ENCODE measurements at places on chromosomes 6 and 20.

GRCh38 chr6:118780668-118781067, 113.3 kb upstream of the ASF1A start:
- no peak for DNase-seq

DNA sequence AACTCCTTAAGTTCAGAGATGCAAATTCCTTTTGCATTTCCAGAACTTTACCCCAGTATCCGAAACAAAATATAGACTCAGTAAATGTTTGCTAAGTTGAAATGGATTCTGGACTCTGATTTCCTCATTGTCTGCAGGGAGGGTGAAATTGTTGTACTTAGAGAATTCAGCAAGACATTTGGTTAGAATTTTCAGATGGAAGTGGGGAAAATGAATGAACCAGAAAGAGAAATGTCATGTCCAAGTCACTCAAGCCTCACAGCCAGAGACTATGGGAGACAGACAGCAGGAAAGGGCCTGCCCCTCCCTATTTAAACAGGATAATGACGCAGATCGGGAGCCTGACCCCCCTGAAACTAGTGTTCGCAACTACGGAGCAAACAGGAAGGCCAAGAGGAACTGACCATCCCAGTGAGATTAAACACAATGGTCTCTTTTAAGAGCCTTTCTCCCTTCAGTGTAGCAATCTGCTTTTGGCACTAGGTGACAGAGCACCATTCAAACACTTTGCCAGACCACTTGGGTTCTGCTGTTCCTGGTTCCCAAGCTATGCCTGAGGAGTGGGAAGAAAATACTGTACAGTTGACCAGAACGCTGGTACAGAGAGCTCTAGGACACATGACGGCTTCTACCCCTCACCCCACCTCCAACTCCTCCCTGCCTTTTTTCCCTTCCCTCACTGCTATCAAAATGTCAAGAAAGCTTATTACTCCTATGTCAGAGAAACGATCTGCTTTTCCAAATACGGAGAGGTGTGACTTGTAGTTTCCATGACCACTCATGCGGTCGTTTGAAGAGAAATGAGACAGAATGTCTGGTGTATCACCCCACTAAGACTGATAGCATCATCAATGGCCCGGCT, 13.7 kb downstream of the NEDD9 start:
- DNase-seq = no peak

- peak; percentile 60 for DNase-seq
Observed at GRCh38 chr20:63441136-63442099, 31.0 kb downstream of the KCNQ2 start.

DNA sequence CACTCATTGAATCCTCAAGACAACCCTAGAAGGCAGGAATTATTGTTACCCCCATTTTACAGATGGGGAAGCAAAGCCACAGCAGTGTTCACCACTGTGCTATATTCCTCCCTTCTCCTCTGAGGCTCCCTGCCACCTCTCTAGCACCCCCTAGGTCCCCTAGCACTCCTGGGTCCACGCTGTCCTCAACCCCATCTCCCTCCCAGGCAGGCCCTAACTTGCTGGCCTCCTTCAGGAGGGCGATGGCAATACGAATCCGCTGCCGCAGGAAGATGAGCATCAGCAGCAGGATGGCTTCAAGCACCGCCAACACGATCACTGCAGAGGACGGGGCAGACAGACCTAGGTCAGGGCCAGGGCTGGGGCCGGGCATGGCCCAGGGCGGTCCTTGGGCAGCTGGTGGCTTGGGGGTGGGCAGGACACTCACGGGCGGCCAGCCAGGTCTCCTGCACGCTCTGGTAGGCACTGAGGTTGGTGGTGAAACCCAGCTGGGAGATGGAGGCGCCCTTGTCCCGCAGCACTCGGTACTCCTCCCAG, 7.8 kb upstream of the NEU1 start:
- no peak for DNase-seq

DNA sequence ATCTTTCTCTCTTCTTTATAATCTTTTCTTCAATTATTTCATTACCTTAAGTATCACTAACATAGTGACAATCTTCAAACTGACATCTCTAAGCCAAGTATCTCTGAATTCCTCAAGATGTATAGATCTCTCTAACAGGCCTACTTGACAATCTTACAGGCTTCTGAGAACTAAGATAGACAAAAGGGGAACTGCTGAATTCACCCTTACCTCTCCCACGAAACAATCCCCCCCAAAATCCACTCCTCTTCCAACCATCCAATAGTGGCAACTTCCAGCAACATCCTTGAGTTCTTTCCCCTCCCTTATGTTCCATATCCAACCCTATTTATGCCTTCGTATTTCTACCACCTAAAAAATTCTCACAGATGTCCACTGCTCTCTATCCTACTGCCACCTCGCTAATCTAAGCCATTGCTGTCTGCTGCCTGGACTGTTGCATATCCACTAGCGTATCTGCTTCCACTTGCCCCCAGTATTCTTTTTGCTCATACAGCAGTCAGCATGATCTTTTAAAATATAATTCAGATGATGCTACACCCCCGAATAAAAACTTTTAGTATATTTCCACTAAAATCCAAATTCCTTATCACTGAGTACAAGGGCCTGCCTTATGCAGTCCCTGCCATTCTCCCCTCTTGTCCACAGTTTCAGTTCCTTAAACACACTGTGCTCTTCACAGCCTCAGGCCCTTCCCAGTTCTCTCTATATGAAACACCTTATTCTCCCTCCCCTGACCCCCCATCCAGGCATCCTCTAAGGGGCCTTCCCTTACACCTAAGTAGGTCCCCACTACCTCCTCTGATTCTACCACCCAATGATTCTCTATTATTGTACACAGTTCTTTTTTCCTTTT, 8.0 kb downstream of the REPS1 start:
- no peak for DNase-seq

- no peak for DNase-seq
Observed at GRCh38 chr20:54382419-54382818, 93.0 kb upstream of the DOK5 start.

DNA sequence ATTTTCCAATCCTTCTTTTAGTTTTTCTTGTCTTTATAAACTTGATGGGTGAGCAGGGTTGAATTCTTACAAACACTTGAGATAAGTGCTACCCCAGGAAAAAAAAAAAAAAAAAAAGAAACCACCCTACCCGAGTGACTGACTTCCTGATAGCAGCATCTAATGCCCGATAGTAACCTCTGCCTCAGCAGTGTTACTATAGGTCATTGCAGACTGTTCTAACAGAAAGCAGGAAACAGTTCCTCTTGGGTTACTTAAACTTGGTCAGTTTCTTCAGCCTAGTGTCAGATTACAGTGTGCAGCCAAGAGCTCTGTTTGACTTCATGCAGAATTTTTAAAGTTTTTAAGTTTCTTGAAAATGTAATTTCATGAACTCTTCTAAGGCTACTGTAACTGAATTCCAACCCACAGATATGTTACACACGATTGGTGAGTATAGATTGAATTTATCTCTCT, 2.1 kb downstream of the MYLIP start:
- DNase-seq = peak; percentile 47

DNA sequence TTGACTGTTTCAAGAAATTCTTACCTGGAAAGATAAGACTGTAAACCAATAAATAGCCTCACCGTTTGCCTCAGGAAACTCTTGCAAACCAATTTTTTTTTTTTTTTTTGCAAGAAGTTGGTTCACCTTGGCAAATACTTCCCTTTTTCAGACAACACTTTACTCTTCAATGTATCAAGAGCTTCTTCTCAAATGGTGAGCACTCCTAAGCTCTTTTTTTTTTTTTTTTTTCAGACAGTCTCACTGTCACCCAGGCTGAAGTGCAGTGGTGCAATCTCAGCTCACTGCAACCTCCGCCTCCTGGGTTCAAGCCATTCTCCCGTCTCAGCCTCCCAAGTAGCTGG, 22.7 kb upstream of the SNTA1 start:
- DNase-seq = no peak

DNA sequence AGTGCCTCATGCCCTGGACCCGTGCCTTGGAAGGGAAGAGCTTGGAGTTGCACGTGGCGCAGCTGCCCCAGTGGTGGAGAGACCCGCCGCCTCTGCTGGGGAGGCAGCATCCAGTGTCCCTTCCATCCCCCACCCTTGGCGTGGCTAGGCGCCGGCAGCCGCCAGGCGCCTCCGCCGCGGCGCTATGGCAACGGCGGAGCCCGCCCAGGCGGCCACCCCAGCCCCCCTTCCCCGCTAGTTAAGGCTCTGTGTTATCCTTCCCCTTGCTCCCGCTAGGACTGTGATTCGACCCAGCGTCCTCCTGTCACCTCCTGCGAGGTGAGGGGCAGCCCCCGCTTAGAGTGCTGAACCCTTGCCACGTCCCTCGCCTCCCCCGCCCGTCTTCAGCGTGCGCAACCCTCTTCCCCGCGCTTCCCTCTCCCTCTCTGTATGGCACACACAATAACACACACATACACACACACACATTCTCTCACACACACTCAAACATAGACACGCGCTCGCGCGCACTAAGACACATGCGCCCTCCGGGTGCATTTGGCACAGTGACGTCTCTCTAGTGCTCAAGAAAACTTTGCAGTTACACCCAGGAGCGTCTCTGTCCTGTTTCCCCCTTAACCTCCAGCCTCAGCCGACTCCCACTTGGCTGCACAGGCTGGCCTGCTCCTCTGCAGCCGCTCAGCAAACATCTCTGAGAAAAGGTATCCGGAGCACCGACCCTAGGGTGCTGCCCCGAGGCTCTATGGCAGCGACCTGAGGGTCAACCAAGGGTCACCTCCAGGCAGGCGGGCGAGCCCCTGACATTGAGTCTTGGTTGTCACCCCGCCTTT, 8.5 kb downstream of the GRIK2 start:
- DNase-seq = no peak

- DNase-seq = no peak
Observed at GRCh38 chr6:151796842-151797530, 10.5 kb upstream of the ESR1 start.

- no peak for DNase-seq
Observed at GRCh38 chr20:63974402-63975200, 4.8 kb downstream of the SAMD10 start.

- DNase-seq = peak; percentile 90
Observed at GRCh38 chr20:31560094-31560745, 44.9 kb upstream of the ID1 start.

DNA sequence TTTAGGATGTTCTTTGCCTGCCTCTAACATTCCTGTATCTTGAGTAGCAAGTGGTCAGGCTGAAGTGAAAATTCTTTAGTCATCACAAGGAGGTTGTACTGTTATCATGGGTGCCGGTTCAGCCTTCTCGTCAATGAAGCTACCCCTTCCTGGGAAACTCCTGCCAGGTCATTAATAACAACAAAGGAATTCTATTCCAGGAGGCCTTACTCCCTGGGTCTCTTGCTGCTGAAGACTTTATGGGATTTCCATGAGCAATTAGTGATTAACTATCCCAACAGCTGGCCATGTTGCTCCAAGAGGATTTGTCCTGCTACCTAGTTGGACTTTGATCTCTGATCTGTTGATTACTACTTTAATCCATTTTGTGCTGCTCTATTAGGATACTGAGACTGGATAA, 62.7 kb upstream of the ELOVL5 start:
- no peak for DNase-seq

DNA sequence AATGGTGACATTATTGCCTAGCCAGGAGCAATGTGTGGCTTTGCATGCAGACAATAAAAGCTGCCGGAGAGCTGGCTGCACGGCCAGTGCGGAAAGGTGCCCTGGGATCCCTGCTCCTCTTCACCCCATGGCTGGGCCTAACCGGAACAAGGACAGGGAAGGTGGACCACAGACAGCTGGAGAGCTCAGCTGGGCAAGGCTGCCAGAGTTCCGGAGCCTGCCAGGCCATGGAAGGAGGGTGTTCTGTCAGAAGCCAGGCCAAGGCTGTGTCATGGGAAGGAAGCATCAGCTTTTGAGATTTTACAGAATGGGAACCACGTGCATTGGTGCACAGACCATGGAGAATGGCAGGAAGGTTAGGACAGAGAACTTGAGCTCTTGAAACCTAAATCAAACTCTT, 25.0 kb downstream of the MAP1LC3A start:
- no peak for DNase-seq

- no peak for DNase-seq
Observed at GRCh38 chr6:122838060-122838780, 49.2 kb downstream of the SMPDL3A start.

- DNase-seq = no peak
Observed at GRCh38 chr6:149150301-149150700, 167.2 kb upstream of the TAB2 start.

DNA sequence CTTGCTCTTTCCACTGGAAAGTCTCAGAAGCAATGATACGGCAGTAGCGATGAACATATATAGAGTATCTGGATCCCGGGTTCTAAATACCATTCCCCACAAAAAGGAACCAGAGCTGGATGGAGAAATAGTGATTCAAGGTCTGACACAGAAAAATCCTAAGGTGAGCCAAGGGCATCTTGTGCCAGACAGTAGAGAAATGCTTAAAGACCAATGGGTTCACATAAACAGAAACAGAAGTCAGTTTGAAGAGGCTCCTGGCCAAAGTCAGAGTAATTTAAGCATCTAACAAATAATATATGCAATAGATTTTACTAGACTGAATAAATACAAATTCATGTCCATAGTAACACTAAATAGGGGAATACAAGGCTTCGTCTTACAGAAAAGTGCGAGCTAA, 54.7 kb downstream of the RGS17 start:
- DNase-seq = no peak

DNA sequence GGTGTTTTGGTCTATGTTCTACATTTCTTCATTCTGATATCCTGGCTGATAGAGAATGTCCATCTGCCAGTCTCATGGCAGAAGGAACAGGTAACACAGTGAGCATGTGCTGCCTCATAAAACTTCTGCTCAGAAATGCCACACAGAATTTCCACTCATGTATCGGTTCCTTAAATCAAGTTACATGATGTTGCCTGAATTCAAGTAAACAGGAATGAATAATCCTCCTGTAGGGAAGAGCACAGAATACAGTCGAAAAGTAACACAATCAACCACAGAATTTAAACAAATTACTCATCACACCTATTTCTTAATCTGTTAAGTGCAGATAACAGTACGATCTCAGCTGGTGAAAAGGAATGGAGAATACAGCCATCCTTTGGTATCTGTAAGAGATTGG, 74.7 kb downstream of the FAM217A start:
- DNase-seq = no peak

DNA sequence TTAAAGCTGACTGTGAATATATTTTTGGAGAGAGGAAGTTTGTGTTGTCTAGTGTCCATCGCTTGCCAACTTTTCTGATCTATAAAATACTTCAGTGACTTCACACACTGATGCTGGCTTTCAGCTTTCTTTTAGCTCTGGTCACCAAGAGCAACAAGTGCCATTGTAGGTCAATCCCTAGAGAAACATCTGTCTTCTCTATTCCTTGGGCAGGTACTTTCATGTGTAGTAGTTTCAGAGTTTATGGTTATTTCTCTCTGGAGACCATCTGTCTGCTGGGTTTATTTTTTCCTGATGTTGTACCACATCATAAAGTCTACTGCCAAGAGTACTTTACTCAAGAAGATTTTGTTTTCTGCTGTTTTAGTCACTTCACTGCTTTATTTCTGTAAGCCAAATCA, 249.9 kb downstream of the KHDC1L start:
- no peak for DNase-seq

GRCh38 chr20:58349570-58349969, 39.5 kb upstream of the VAPB start:
- DNase-seq = no peak

GRCh38 chr6:140537211-140537610, 1162.8 kb upstream of the CITED2 start:
- no peak for DNase-seq

- DNase-seq = no peak
Observed at GRCh38 chr6:142833054-142833453, 111.9 kb downstream of the HIVEP2 start.

All from Jurkat, Clone E6-1 (cell line).